Psoas muscle (tissue), 8 donors: ENCODE measurements at places on chromosomes 2 and 18. TPM values are rescaled to one million over a fixed set of nuclear protein-coding genes. Genes with fewer than 3 reads are reported as not detected.

DNA sequence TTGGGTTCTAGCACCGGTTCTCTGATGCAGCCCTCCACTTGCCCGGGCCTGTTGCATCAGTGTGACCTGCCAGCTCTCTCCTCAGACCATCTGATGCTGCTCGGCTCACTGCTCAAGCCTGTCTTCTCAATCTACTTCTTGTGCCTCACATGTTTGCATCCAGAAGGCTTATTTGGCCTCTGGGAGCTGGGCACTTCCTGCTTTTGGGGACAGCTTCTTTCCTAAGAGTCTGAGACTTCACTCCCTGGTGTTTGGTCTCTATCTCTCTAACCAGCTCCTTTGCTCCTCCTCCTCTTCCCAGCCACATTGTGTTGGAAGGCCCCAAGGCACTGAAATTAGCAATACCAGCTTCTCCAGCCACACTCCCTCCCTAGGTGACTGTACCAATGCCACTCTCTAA is 212.8 kb downstream of the CDCA7 start:
- no peaks in the 10 kb centered on the region for H3K36me3 ChIP-seq
- H3K4me1 ChIP-seq, result peaks cover 8% of the 10 kb centered on the region

Gene LRP1B
- polyA plus RNA-seq, result 0.33 TPM

GRCh38 chr2:174972924-174973323 is 32.3 kb downstream of the CHN1 start:
- no peaks in the 10 kb centered on the region for H3K27me3 ChIP-seq
- no peak overlapping the region for H3K27ac ChIP-seq
- H3K4me3 ChIP-seq, result no peak overlapping the region
- H3K36me3 ChIP-seq, result no peaks in the 10 kb centered on the region

GRCh38 chr2:65402780-65403528 is 29.4 kb downstream of the SPRED2 start:
- no peak overlapping the region for H3K4me3 ChIP-seq
- no peaks in the 10 kb centered on the region for H3K4me1 ChIP-seq
- H3K27ac ChIP-seq, result no peak overlapping the region
- no peaks in the 10 kb centered on the region for H3K27me3 ChIP-seq
- H3K36me3 ChIP-seq, result no peaks in the 10 kb centered on the region

DNA sequence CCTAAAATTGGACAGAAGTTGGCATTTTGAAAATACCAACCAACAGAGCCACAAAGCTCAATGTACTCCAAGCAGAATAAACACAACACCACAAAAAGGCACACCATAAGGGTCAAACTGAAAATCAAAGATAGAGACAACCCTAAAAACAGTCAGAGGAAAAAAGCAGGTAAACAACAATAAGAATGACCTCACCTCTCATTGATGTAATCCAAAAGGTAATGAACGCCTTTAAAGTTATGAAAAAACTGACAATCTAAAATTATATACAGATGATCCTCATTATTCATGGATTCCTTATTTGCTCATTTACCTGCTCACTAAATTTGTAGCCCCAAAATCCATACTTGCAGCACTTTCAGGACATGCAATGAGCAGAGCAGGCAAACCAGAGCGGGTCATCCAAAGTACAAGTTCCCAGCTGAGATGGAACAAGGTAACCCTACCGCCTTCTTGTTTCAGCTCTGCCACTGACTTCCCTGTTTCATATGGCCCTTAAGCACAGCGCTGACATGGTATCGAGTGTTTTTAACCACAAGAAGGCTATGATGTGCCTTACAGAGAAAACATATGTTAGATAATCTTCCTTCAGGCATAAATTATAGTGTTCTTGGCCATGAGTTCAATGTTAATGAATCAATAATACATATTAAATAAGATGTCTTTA is 17.0 kb downstream of the RTN4 start:
- H3K27me3 ChIP-seq, result no peaks in the 10 kb centered on the region
- no peaks in the 10 kb centered on the region for H3K36me3 ChIP-seq
- DNase-seq, result no peak
- no peak overlapping the region for H3K4me3 ChIP-seq
- H3K4me1 ChIP-seq, result no peaks in the 10 kb centered on the region

Gene WDR12
- 21.9 TPM for polyA plus RNA-seq

Gene LOXL3
- 0.64 TPM for polyA plus RNA-seq

- H3K27me3 ChIP-seq, result no peaks in the 10 kb centered on the region
- H3K4me1 ChIP-seq, result no peaks in the 10 kb centered on the region
- H3K27ac ChIP-seq, result no peak overlapping the region
- H3K4me3 ChIP-seq, result no peak overlapping the region
Observed at GRCh38 chr2:173386738-173387065, 32.0 kb downstream of the CDCA7 start.

Gene SCN1A
- not detected for polyA plus RNA-seq

GRCh38 chr2:232236200-232236599 is 142.4 kb upstream of the ALPP start:
- peaks cover 16% of the 10 kb centered on the region for H3K4me1 ChIP-seq
- no peaks in the 10 kb centered on the region for H3K27me3 ChIP-seq
- no peak overlapping the region for H3K27ac ChIP-seq
- no peak overlapping the region for H3K4me3 ChIP-seq

DNA sequence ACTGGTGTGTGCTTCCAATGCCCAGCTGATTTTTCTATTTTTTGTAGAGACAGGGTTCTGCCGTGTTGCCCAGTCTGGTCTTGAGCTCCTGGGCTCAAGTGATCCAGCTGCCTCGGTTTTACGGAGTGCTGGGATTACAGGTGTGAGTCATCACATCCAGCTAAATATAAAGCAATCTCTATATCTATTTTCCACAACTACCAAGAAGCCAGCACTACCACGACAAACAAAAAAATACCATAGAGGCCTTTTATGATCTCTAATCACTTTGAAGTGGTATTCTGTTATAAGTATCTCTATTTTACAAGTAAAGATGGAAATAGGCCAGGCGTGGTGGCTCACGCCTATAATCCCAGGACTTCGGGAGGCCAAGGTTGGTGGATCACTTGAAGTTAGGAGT is 34.7 kb downstream of the C2orf74 start:
- no peak overlapping the region for H3K4me3 ChIP-seq
- no peaks in the 10 kb centered on the region for H3K4me1 ChIP-seq
- peak overlapping the region; percentile 62 for H3K27ac ChIP-seq
- peaks cover 59% of the 10 kb centered on the region for H3K36me3 ChIP-seq
- no peak for DNase-seq

DNA sequence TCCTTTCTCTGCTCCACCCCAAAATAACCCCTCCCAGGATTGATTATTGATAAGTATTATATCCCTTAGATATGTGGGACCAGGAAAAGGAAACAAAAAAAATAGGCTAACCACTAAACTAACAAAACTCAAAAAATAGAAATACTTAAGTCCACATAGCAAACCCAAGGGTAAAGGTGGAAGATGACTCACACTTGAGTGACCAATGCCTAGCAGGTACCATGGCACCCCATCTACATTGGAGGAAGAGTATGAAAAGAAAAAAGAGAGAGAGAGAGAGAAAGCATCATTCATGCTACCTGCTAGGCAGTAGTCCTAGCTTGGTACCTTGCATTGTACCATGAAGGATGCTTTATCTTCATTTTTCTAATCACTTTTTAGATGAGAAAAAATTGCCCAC is 6.3 kb downstream of the EXOC6B start:
- no peaks in the 10 kb centered on the region for H3K36me3 ChIP-seq
- no peak overlapping the region for H3K4me3 ChIP-seq
- peaks cover 11% of the 10 kb centered on the region for H3K4me1 ChIP-seq
- no peak overlapping the region for H3K27ac ChIP-seq

Gene TLX2
- polyA plus RNA-seq, result not detected

Gene TTN
- 248 TPM for polyA plus RNA-seq

Gene ANKRD39
- 19.2 TPM for polyA plus RNA-seq

Gene RNF181
- polyA plus RNA-seq, result 156 TPM

DNA sequence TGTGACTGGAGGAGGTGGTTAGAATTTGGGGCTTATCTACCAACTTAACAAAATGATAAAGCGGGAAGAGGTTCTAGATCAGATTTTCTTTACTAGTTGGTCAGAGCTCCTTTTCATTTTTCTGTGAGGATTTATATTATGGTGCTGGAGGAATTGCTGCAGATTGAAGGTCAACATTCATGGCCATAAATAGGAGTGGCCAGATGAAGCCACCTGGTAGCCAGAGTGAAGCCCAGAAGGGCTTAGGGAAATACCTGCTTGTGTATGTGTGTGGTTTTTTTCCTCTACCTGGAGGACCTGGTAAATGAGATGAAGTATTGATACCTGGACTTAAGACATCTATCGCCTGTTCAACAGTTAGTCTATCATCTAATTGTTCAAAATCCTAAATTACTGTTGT is 122.9 kb upstream of the MSTN start:
- H3K4me1 ChIP-seq, result peaks cover 20% of the 10 kb centered on the region
- no peak overlapping the region for H3K4me3 ChIP-seq

Gene PCARE
- polyA plus RNA-seq, result 0.48 TPM

Gene SEPTIN10
- polyA plus RNA-seq, result 32.6 TPM

DNA sequence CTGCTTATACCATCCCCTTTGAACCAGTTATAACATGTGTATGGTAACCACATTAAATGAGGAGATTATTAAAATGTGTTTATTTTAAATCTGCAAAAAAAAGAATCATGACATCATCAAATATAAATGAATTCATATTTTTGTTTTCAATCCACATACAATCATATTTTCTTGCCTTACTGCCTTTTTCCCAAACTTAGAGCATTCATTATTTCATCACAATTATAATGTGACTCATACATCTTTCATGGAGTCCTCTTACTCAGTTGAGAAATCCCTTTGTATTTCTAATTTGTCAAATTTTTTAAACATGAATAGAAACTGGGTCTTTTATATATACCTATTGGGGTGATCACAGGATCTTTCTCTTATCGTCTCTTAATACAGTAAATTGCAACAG is 909.6 kb downstream of the DSC3 start:
- no peaks in the 10 kb centered on the region for H3K4me1 ChIP-seq
- DNase-seq, result no peak
- H3K4me3 ChIP-seq, result no peak overlapping the region
- H3K27me3 ChIP-seq, result no peaks in the 10 kb centered on the region
- no peak overlapping the region for H3K27ac ChIP-seq
- H3K36me3 ChIP-seq, result no peaks in the 10 kb centered on the region

Gene HOXD13
- not detected for polyA plus RNA-seq

GRCh38 chr2:8496617-8497016 is 185.2 kb upstream of the ID2 start:
- H3K27ac ChIP-seq, result no peak overlapping the region
- H3K36me3 ChIP-seq, result no peaks in the 10 kb centered on the region
- no peaks in the 10 kb centered on the region for H3K4me1 ChIP-seq
- no peaks in the 10 kb centered on the region for H3K27me3 ChIP-seq
- no peak overlapping the region for H3K4me3 ChIP-seq

DNA sequence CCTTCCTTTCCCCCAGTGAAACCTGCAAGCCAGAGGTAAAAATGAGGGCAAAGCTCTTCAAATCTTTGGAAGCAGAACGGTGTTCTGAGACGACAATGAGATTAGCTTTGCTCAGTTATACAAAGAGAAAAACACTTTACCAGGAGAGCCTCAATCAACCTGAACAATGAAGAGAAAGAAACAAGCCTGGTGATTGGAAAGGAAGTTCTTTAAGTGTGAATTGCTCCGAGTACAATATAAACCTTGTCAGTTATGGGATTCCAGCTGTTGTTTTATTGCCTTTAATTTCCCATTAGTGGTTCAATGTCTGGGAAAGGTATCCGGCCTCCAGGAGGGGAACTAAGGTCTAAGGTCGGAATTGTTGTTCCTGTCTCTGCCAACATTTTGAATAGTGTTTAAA is 901.6 kb downstream of the EPHA4 start:
- H3K4me1 ChIP-seq, result no peaks in the 10 kb centered on the region
- H3K4me3 ChIP-seq, result no peak overlapping the region
- H3K27me3 ChIP-seq, result no peaks in the 10 kb centered on the region
- DNase-seq, result no peak
- no peaks in the 10 kb centered on the region for H3K36me3 ChIP-seq

DNA sequence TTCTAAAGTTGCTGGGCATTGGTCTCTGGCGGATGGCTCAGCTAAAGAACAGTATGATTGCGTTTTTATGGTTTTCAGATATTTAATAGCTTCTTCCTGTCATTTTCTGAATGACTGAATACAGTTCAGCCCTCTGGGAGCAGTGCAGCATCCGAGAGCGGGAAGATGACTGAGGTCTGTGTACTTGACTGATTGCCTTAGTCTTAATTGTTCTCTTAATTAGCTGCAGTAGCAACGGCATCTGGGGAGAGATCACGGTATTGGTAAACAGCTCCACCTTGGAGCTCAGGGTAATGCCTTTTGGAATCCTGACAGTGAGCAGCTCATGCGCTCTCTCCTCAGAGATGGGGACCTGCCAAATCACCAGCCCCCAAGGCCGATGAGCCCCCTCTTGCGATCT is 481.4 kb upstream of the SPRED2 start:
- DNase-seq, result no peak
- no peak overlapping the region for H3K27ac ChIP-seq
- no peak overlapping the region for H3K4me3 ChIP-seq
- no peaks in the 10 kb centered on the region for H3K36me3 ChIP-seq

DNA sequence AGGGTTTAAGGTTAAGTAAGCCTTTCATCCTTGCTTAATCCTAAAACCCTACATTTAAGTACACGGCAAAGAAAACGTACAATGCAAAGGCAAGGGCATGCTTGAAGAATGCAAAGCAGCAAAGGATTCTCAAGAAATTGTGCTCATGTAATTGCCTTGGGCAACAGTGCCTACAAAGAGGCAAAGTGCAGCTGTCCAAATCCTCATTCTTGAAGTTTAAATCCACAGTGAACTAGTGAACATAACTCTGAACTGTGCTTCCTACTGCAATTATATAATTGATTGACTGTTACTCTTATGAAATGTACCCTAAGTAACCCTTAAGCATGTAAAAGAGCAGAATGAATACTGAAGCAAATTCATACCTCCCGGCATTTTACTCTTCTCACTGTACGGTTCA is 85.4 kb downstream of the MAP3K20 start:
- no peak for DNase-seq
- H3K27ac ChIP-seq, result peak overlapping the region; percentile 83
- no peaks in the 10 kb centered on the region for H3K36me3 ChIP-seq
- no peaks in the 10 kb centered on the region for H3K27me3 ChIP-seq

- H3K4me3 ChIP-seq, result no peak overlapping the region
- no peaks in the 10 kb centered on the region for H3K27me3 ChIP-seq
- H3K4me1 ChIP-seq, result no peaks in the 10 kb centered on the region
- no peak overlapping the region for H3K27ac ChIP-seq
Observed at GRCh38 chr2:188412190-188412589, 120.5 kb downstream of the GULP1 start.

GRCh38 chr18:53795610-53796009 is 428.9 kb downstream of the MBD2 start:
- no peaks in the 10 kb centered on the region for H3K4me1 ChIP-seq
- no peaks in the 10 kb centered on the region for H3K27me3 ChIP-seq
- no peak for DNase-seq
- H3K4me3 ChIP-seq, result no peak overlapping the region
- no peak overlapping the region for H3K27ac ChIP-seq

Gene CFC1
- not detected for polyA plus RNA-seq

- DNase-seq, result no peak
- H3K27ac ChIP-seq, result peak overlapping the region; percentile 85
- no peak overlapping the region for H3K4me3 ChIP-seq
- no peaks in the 10 kb centered on the region for H3K27me3 ChIP-seq
Observed at GRCh38 chr2:28341208-28341891, 51.3 kb upstream of the FOSL2 start.

GRCh38 chr18:39647627-39648534 is 2082.3 kb upstream of the CELF4 start:
- H3K4me1 ChIP-seq, result no peaks in the 10 kb centered on the region
- H3K36me3 ChIP-seq, result no peaks in the 10 kb centered on the region
- no peaks in the 10 kb centered on the region for H3K27me3 ChIP-seq
- no peak overlapping the region for H3K4me3 ChIP-seq
- no peak for DNase-seq
- no peak overlapping the region for H3K27ac ChIP-seq
